CD4-positive, alpha-beta memory T cell (primary cell): ENCODE measurements at places on chromosomes 11 and 22. TPM values are rescaled to one million over a fixed set of nuclear protein-coding genes. Genes with fewer than 3 reads are reported as not detected.

GRCh38 chr11:78379039-78379670 lies 38.5 kb downstream of the GAB2 start:
- H3K4me3 ChIP-seq: no peak overlapping the region
- no peak overlapping the region for H3K27ac ChIP-seq
- H3K27me3 ChIP-seq: no peaks in the 10 kb centered on the region
- H3K4me1 ChIP-seq: no peaks in the 10 kb centered on the region

GRCh38 chr11:100942016-100942415 lies 187.6 kb downstream of the PGR start:
- no peak for DNase-seq
- no peaks in the 10 kb centered on the region for H3K27me3 ChIP-seq
- no peaks in the 10 kb centered on the region for H3K36me3 ChIP-seq

DNA sequence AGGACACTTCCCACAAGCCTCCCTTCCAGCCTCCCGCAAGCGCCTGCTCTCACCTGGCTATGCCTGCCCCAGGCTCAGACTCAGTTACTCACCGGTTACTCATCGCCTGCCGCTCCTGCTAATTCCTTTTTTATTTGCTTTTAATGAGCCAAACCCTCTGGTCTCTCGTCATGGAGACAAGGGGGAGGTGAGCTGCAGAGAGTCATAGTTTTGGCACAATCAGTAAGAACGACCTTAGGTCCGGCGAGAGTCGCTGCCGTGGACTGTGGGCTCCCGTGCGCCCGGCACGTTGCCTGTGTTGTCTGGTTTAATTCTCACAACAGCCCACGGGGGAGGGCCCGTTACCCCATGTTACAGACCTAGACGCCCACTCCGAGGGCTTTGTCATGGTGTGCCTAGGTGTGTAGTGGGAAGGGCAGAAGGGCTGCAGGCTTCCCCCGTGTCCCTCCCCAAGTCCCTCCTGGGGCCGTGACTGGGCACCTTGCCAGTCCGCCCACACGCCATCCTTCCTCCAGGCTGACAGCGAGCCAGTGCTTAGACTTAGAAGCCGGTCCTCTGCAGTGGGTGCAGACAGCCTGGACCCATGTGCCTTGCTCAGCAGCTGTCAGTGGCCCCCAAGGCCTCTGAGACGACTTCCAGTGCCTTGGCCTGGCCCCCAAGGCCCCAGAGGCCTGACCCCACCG lies 42.2 kb downstream of the WNT7B start:
- no peak for DNase-seq
- no peak overlapping the region for H3K27ac ChIP-seq
- no peaks in the 10 kb centered on the region for H3K4me1 ChIP-seq

DNA sequence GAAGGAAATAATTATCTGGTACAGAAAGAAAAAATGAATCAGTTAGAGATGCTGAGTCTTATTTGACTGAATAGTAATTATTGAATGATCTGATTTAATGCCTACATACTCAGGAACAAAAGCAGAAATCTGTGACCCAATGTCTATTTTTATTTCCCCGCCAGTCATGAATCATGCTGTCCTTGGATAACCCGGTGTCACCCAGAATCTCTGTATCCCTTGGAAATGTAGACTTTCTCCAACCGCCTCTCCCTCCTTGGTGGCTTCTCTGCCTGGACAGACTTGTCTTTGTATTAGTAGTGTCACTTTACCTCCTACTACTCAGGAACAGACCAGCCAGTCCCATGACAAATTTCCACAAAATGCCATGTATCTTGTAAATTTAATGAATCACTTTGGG lies 173.3 kb upstream of the PDGFD start:
- H3K4me1 ChIP-seq: no peaks in the 10 kb centered on the region
- no peak overlapping the region for H3K4me3 ChIP-seq
- DNase-seq: no peak
- H3K36me3 ChIP-seq: no peaks in the 10 kb centered on the region
- H3K27ac ChIP-seq: no peak overlapping the region

GRCh38 chr11:75434051-75434450 lies 1.0 kb upstream of the KLHL35 start:
- H3K27me3 ChIP-seq: peaks cover 6% of the 10 kb centered on the region
- no peak overlapping the region for H3K4me3 ChIP-seq
- peaks cover 4% of the 10 kb centered on the region for H3K36me3 ChIP-seq
- no peak overlapping the region for H3K27ac ChIP-seq
- H3K4me1 ChIP-seq: peaks cover 19% of the 10 kb centered on the region

DNA sequence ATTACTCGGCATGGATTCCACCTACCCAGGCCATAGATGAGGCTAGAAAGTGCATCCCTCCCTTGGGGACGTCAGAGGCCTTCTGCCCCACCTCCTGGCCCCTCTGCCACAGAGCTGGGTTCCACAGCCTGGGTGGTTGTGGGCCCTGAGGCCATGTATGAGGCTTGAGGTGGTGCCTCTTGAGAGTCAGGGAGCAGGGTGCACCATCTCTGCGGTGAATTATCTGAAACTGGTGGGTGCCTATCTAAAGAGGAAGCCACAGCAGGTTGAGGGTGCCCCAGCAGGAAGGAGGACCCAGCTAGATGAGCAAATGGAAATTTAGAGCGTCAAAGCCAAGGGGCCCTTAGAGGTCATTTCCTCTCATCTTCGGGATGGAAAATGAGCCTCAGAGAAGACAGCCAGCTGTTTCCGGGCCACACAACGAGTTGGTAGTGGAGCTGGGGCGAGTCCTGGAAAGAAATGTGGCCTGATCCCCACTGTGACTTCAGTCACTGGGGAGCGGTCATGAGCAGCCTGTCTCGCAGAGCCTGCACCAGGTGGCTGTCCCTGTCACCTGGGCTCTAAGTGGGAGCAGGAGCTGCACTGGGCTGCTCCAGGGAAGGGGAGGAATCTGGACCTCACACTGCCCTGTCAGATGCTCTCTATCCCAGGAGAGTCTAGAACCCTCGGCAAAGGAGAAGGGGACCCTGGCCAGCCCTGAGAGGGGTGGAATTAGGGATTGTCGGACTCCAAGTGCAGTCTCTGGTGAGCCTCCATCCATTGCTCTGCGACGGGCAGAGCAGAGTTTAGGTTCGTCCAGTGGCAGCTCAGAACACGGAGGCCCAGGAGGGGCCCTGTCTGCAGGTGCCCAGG lies 7.3 kb downstream of the ADORA2A start:
- no peaks in the 10 kb centered on the region for H3K27me3 ChIP-seq
- peaks cover 81% of the 10 kb centered on the region for H3K4me1 ChIP-seq
- H3K36me3 ChIP-seq: peaks cover 29% of the 10 kb centered on the region
- peak overlapping the region; percentile 59 for H3K27ac ChIP-seq

GRCh38 chr22:25027043-25027906 lies 74.8 kb downstream of the KIAA1671 start:
- no peak for DNase-seq
- H3K27ac ChIP-seq: no peak overlapping the region
- H3K27me3 ChIP-seq: no peaks in the 10 kb centered on the region
- no peak overlapping the region for H3K4me3 ChIP-seq
- H3K36me3 ChIP-seq: no peaks in the 10 kb centered on the region

- no peak overlapping the region for H3K4me3 ChIP-seq
- no peak for DNase-seq
- H3K27ac ChIP-seq: no peak overlapping the region
- H3K4me1 ChIP-seq: peaks cover 40% of the 10 kb centered on the region
- H3K27me3 ChIP-seq: no peaks in the 10 kb centered on the region
These were observed 3.4 kb downstream of the EHBP1L1 start for GRCh38 chr11:65579291-65579690.

- H3K27ac ChIP-seq: no peak overlapping the region
- no peak for DNase-seq
- no peaks in the 10 kb centered on the region for H3K4me1 ChIP-seq
- H3K27me3 ChIP-seq: no peaks in the 10 kb centered on the region
- no peak overlapping the region for H3K4me3 ChIP-seq
- no peaks in the 10 kb centered on the region for H3K36me3 ChIP-seq
These were observed 72.6 kb upstream of the PARVG start for GRCh38 chr22:44108076-44108475.

GRCh38 chr11:35600331-35600838 lies 17.9 kb upstream of the FJX1 start:
- H3K27ac ChIP-seq: no peak overlapping the region
- H3K4me3 ChIP-seq: no peak overlapping the region
- no peaks in the 10 kb centered on the region for H3K4me1 ChIP-seq
- no peaks in the 10 kb centered on the region for H3K27me3 ChIP-seq

GRCh38 chr22:37401401-37402183 lies 25.7 kb downstream of the ELFN2 start:
- H3K4me1 ChIP-seq: no peaks in the 10 kb centered on the region
- no peaks in the 10 kb centered on the region for H3K36me3 ChIP-seq
- no peak for DNase-seq
- no peak overlapping the region for H3K4me3 ChIP-seq
- no peaks in the 10 kb centered on the region for H3K27me3 ChIP-seq
- H3K27ac ChIP-seq: no peak overlapping the region

DNA sequence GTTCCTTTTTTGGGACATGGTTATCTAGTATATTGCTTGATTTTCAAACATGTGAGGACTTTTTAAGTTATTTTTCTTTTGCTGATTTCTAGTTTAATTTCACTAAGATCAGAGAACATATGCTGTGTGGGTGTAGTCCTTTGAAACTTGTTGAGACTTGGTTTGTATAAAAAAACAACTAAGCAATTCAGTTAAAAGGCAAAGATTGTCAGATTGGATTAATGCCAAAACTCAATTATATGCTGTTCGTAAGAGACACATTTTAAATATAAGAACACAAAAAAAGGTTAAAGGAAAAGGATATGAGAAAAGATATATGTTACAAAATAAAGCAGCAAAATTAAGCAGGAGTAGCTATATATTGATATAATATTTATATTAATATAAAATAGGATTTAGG lies 17.8 kb upstream of the RRM1 start:
- H3K4me3 ChIP-seq: no peak overlapping the region
- DNase-seq: no peak
- H3K36me3 ChIP-seq: peaks cover 25% of the 10 kb centered on the region
- no peak overlapping the region for H3K27ac ChIP-seq

DNA sequence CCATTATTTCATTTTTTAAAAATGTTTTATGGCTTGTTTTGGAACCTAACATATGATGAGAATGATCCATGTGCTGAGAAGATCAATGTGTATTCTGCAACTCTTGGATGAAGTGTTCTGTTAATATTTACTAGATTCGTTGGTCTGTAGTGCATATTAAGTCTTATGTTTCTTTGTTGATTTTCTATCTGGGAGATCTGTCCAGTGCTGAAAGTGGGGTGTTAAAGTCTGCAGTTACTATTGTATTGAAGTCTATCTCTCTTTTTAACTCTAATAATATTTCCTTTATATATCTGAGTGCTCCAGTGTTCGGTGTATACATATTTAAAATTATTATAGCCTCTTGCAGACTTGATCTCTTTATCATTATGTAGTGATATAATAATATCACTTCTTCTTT lies 11.9 kb downstream of the PATE3 start:
- no peak overlapping the region for H3K4me3 ChIP-seq
- DNase-seq: no peak
- no peak overlapping the region for H3K27ac ChIP-seq
- no peaks in the 10 kb centered on the region for H3K36me3 ChIP-seq

DNA sequence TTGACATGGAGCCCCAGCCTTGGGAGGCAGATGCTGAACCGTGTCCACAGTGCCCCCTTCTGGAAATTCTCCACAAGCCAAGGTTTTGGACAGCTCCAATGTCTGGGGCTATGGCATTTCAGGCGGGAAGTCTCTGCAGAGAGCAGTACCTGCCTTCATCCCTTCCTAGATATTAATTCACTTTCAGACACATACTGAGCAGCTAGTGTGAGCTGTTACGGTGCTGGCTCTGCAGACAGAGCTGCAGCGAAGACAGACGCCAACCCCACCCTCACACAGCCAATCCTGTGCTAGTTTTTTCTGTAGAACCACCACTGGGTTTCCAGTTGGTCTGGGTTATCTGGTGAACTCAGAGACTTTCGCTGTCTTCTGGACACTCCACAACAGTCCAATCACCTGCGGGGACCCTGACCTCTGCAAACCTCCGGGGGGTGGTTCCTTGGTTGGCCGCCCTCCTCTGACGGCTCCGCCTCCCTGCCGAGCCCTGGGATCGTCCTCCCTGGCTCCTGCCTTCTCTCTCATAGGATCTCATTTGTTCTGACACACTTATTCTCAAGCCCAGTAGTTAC lies 9.1 kb downstream of the LMF2 start:
- no peaks in the 10 kb centered on the region for H3K27me3 ChIP-seq
- no peak overlapping the region for H3K27ac ChIP-seq
- H3K4me3 ChIP-seq: no peak overlapping the region
- peaks cover 3% of the 10 kb centered on the region for H3K4me1 ChIP-seq
- peak; percentile 69 for DNase-seq
- H3K36me3 ChIP-seq: peaks cover 5% of the 10 kb centered on the region

DNA sequence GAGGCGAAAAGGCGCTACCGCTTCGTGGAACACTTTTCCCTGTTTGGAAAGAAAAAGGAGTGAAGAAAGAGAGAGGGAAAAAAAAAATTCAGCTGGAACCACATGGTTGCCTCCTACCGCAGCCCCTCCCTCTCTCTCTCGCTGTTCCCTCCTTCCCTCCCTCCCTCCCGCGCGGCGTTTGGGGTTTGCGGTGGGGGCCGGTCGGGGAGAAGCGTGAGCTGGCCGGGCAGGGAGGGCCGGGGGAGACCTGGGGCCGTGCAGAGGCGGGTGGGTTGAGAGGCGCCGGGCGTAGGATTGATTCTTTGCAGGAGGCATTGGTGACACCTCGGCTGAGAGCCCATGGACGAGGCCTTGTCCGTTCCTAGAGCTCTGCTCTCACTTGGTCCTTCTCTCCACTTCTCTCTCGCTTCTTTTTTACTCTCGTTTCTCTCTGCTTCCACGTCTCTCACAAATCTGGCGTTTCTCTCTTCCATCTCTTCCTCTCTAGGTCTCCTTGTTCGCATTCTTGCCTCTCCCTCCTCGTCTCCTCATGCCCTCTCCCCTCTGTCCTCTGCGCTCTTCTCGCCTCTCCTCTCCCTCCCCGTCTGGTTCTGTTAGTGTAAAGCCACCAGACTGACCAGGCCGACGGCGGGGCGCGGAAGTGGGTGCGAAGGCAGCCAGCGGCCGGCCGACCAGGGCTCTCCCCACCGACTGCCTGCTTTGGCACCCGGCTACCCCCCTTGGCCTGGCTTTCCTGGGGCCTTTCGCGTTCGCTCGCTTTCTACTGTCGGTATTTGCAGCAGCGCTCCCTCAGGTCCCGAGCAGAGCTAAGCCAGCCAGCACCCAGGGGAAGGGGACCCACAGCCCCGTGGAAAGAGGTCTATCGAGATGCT lies at the start of gene CLMP:
Gene CLMP (minus strand): TSS at position 61 of the 872 bp plus-strand sequence. CDS start 308 bp downstream, outside the sequence.
- peaks cover 22% of the 10 kb centered on the region for H3K27me3 ChIP-seq
- no peaks in the 10 kb centered on the region for H3K36me3 ChIP-seq
- no peak within 1 kb of the TSS for H3K4me3 ChIP-seq
- peaks cover 18% of the 10 kb centered on the region for H3K4me1 ChIP-seq
- no peak within 1 kb of the TSS for H3K27ac ChIP-seq

The EIF3L gene
- total RNA-seq: 571 TPM

The CHRM1 gene
- total RNA-seq: not detected

The BSX gene
- not detected for total RNA-seq

The GLYAT gene
- total RNA-seq: not detected

The OR8A1 gene
- total RNA-seq: not detected

The CDHR5 gene
- not detected for total RNA-seq
